Activated naive CD8-positive, alpha-beta T cell treated with anti-CD3 and anti-CD28 coated beads for 36 hours (primary cell): ENCODE measurements at places on chromosomes 11 and 22.
A peak's percentile ranks its signal among the peaks of the same experiment; 100 is the strongest.

- no peak for DNase-seq
Measured at GRCh38 chr22:39603345-39603744, 32.8 kb downstream of the CACNA1I start.

DNA sequence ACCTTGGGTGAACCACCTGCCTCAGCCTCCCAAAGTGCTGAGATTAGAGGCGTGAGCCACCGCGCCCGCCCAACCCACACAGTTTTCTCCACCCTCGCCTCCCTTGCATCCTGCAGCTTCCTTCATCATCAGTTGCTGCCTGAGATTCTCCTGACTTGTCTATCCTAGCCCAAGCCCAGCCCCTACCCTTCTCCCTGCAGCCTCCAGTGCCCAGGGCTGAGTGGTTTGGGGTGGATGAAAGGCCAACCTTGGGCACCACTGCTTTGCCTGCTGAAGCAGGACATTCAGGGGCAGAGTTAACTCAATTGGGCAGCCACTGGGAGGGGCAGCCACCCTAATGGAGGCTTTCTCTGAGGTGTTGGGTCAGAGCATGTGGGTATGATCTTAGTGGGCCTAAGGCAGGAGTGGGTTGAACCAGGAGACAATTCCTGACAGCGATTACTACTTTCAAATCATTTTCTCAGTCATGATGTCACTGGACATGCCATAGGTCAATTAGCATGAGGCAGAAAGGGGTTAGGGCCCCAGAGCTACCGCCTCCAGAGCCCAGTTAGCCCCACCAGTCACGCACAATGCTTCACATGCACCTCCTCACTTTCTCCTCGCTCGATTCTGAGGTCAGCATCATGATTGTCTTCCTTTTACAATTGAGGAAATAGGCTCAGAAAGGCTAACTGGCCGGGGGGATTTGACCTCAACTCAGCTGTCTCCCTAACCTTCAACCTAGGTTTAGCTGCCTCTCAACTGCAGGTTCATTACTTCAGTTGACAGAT is 1.0 kb upstream of the FKBP2 start:
- DNase-seq = no peak

DNA sequence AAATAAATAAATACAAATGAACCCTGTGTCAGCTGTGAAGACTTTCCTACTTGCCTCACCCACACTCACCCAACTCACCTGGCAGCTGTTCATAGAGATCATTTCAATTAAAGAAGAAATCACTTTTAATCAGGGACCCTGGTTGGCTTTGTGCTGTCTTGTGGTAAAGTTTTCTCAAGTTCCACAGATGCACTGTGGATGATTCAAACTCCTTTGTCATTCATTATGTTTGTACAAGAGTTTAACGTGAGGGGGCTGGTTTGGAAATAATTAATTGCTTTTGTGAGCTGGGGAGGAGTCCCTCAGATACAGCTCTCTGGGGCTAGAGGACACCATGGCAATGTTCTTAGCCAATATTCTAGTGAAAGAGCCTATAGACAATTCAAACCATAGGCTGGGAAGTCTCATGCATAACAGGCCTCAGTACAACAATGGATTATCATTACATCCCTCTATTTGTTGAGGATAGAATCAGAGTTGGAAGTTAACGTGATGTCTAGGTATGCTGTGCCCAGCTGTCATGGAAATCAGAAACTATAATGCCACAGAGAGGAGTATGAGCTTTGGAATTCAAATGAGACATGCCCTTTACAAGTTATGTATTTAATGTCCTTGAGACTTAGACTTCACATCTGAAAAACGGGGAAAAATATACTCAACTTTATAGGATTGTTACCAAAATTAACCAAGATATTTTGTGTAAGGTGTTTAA is 698.5 kb downstream of the KCNA4 start:
- DNase-seq = no peak

DNA sequence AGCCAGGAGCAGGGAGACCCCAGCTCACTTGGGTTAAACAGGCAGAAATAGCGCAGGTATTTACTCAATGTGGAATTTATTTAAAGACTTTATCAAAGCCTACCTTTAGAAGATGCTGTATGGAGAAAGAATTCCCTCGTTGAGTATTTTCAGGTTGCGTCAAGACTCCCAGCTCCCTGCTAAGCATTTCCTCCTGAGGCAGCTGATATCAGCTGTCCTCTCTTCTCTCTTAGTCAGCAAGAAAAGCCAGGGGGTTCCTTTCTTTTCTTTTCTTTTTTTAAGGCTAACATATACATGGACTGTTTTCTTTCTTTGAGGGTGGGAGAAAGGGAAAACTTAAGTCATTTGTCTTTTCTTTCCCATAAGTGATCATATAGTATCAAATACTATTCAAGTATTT is 125.8 kb upstream of the POU2AF2 start:
- no peak for DNase-seq

- no peak for DNase-seq
Measured at GRCh38 chr11:11279956-11280689, 72.9 kb downstream of the CSNK2A3 start.

DNA sequence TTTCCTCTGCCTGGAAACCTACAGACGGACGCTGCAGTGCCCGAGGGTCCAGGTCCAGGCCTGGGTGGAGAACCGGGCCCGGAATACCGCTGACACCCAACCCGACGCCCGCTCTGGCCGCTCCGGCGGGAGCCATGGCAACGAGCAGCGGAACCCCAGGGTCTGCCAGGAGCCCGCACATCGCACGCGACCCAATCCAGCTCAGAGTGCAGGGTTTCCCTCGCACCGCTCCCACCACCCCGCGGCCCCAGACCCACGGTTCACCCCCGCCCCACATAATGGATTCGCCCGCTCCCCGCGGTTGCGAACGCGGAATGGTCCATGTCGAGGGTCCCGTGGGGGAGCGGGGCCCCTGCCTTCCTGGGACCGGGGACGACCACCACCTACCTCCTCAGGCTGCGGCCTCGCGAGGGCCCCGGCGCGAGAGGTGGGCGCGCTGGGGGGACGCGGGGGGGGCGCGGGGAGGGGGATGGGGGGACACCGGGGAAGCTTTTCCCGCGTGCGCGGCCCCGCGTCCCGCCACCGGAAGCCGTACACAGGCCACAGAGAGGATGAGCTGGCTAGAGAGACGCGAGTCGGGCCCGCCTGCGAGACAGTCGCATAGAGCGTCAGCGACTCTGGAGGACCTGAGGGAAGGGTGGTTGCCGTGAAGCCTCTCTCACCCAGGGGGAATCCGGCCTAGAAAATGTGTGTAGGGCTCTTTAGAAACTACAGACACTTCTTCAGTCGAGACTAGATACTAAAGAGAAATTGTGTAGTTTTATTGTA is at the start of gene SSRP1:
Gene SSRP1 (minus strand): TSS at position 550 of the 768 bp plus-strand sequence. CDS start 771 bp downstream, outside the sequence.
- peak; percentile 87 for DNase-seq

DNA sequence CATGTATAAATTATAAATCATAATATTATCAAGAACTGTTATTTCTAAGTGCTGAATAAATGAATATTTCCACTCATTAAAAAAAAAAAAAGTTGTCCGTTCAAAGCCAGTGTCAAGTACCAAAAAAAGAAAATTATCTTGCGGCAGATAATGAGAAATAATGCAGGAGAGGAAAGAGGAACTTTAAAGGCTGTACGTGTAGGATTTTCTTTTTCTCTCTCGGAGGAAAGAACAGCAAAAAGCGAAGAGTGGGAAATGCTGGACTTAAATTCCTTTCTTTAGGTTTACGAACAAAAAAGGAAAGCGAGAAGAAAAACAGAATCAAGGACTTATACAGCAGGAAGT is 999 bp upstream of the CCDC83 start:
- DNase-seq = no peak

- no peak for DNase-seq
Measured at GRCh38 chr11:94563848-94564467, 3.2 kb upstream of the PIWIL4 start.

DNA sequence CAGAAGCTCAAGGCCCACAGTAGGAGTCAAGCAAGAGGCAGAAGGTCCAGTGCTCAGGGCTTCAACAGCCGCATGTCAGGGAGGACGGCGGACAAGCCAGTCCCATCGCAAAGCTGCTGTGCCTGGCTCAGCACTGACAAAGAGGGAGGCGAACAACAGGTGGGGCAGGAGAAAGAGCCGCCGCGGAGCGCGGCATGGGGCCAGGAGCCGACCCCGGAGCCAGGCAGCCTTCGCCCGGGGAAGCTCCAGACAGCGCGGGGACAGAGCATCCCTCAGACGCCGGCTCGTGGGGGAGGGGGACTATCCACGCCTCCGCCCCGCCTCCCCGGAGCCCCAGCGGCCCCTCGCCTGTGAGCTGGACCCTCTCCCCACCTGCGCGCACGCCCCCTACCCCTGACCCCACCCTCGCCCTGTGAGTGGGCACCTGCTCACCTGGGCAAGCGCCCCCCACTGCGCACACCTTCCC is 369 bp downstream of the DHCR7 start:
- DNase-seq = peak; percentile 39

DNA sequence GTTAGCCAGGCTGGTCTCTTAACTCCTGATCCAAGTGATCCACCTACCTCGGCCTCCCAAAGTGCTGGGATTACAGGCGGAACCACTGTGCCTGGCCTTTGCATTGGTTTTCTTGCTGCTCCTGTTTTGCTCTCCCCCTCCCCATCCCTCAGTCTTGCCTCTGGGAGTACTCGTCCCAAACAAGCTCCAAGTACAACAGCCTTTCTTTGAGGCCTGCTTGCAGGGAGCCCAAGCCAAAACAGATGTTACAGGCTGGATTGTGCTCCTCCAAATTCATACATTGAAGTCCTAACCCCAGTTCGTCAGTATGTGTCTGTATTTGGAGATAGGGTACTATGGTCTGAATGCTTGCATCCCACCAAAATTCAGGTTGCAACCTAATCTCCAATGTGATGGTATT is 8.6 kb downstream of the IGLL1 start:
- no peak for DNase-seq

DNA sequence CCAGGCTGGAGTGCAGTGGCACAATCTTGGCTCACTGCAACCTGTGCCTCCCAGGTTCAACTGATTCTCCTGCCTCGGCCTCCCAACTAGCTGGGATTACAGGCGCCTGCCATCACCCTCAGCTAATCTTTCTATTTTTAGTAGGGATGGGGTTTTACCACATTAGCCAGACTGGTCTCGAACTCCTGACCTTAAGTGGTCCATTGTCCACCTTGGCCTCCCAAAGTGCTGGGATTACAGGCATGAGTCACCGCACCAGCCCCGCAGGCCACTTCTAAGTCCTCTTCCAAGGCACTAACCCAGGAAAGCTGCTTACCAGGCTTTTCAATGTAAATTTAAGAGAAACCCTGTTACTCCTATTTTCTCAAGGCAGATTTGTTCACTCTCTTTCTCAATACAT is 50.4 kb downstream of the DENND5A start:
- DNase-seq = no peak

GRCh38 chr22:25110596-25110845 is 89.1 kb upstream of the CRYBB3 start:
- DNase-seq = no peak

GRCh38 chr22:24583221-24584165 is 9.4 kb downstream of the LRRC75B start:
- DNase-seq = no peak

GRCh38 chr22:11629661-11630385 is 3898.2 kb upstream of the OR11H1 start:
- DNase-seq = no peak

DNA sequence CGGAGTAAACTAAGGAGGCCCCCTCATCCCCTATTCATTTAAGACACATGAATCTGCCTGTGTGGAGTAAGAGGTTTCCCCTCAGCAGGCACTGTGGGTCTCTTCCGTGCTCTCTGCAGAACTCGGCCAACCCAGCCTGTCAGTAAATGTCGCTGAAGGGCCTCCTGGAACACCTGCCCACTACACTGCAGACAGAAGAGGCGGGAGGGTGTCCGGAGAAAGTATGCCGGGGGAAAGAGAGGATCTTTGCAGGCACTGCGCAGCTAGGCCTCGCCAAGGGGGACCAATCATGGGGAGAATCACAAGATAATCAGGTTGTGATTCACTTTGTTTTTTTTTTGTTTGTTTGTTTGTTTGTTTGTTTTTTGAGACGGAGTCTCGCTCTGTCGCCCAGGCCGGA is 110.8 kb downstream of the MORC2 start:
- no peak for DNase-seq

GRCh38 chr11:1756791-1757771 is 6.6 kb downstream of the CTSD start:
- DNase-seq = peak; percentile 26

GRCh38 chr11:102134597-102134996 is 24.4 kb downstream of the YAP1 start:
- no peak for DNase-seq

- no peak for DNase-seq
Measured at GRCh38 chr11:33913991-33914390, 22.1 kb upstream of the LMO2 start.

DNA sequence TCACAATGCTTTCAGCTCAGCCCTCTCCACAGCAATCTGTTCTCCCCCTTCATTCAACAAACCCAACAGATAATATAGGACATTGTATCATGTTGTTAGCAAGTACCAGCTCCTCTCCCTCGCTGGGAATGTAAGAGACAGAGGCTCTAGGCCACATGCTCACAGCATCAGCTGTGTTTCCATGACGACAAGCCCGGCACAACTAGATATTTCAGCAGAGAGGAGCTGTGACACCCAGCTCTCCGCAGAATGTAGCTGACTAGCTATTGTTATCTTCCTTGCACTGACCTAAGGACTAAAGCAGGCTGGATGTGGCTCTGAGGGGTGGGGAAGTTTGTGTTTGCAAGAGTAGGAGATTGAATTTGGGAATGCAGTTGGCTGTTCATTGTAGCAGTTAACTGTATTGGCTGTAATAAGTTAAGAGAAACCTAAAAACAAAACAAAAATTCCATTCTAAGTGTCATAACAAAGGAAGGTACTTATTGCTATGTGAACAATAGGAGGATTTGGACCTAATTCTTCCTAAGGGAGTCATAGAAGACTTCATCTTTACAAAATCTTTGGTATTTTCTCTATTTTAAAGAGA is 28.0 kb upstream of the RRAS2 start:
- DNase-seq = no peak

- peak; percentile 32 for DNase-seq
Measured at GRCh38 chr11:45097721-45098493, 48.5 kb upstream of the PRDM11 start.

- DNase-seq = no peak
Measured at GRCh38 chr11:83835423-83835822, 549.3 kb upstream of the CCDC90B start.

DNA sequence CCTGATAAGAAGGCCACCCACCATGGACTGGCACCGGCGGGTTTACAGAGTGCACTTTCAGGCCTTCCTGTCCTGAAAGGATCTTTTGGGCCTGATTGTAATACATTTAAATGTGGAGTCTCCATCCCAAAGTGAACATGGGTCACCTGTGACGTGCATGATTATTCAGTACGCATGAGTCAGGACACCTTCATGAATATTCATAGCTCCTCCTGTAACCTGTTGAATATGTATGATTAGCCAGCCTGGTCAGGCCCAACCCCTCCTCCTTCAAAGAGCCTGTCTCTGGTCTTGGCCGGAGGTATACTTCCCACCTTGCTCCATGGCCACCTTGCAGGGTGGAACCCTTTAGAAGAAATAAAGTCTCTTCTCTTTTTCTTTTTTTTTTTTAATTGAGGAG is 75.9 kb upstream of the NUP50 start:
- DNase-seq = no peak
